Activated CD4-positive, alpha-beta T cell treated with anti-CD3 and anti-CD28 coated beads, Interleukin-2, amount 50 U/mL, for 16 hours (primary cell): ENCODE measurements at places on chromosomes 16 and 17.

- DNase-seq, result no peak
These were observed 5.3 kb downstream of the XYLT1 start for GRCh38 chr16:17465460-17465859.

- no peak for DNase-seq
These were observed 37.5 kb downstream of the LGALS9 start for GRCh38 chr17:27668488-27668823.

DNA sequence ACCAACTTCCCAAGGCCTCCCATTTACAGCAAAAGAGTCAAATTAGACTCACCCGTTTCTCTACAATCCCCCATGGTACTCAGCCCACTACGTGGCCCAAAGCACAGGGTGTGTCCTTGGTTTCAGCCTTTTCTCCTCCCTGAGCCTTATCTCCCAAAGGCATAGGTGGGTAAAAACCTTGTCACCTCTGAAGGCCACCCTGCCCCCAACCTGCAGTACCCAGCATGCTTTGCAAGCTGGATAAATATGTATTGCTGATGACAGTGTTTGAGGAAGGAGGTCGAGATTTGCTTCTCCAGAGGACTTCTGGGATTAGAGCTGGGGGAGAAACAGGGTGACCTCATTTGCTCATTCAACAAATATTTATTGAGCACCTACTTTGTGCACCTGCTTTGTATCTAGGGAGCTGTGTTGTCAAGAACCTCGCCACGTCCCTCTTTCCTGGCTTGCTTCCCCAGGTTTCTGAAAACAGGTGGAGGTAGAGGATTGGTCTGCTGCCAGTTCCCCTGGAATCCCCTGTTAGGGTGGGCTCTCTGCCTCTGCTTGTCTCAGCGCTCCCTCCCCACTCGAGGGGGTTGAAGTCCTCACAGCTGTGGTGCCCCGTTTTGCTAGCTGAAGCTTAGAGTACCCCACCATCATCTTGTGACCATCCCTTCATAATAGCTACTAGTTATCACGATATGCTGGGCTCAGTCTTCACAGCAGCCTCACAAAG lies 3.0 kb downstream of the LASP1 start:
- no peak for DNase-seq

GRCh38 chr16:17325476-17326143 lies 145.2 kb downstream of the XYLT1 start:
- DNase-seq, result no peak

- no peak for DNase-seq
These were observed 176.7 kb downstream of the TMEM132E start for GRCh38 chr17:34755981-34756636.

- DNase-seq, result no peak
These were observed 476.9 kb upstream of the GOT2 start for GRCh38 chr16:59210955-59211541.

GRCh38 chr17:28912281-28912937 lies 9.5 kb upstream of the DHRS13 start:
- no peak for DNase-seq

DNA sequence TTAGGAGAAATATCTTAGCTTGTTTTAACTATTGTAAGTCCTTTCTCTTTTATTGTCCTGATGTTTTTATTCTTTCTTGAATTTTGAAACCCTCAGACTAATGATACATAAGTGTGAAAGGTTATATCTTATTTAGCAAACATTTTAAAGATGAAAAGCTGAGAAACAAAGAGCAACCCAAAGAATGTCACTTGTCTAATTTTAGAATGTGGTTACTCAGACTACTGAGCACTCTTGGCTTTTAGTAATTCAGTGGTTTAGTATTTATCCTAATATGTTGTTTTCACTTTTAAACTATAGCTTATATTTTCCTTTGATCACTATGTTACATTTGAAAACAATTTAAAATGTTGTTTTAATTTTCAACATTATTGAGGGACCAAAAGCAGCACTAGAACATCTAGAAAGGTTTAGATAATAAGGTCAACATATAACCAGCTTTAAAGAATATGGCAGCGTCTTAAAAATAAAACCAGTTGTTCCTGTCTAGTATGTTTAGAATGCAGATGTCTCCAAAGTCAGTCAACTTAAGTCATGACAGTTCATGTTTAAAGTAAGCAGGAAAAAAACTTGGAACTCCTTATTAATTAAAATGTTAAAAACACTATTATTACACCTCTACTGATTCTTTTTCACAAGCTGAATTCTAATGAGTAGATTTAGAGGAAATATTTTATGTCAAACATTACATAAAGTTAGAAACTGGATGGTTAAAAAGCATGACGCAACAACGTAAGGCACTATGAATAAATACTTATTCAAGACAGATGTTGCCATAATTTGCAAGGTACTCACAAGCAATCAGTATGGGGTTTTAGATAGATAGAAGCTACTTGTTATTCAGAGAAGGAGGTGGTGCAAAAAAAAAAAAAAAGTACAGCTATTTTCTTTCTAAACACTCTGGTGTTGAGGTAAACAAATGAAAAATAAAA lies 2.4 kb downstream of the MBTD1 start:
- DNase-seq, result no peak

- DNase-seq, result peak; percentile 54
These were observed 3.5 kb upstream of the RRAD start for GRCh38 chr16:66928702-66929388.

DNA sequence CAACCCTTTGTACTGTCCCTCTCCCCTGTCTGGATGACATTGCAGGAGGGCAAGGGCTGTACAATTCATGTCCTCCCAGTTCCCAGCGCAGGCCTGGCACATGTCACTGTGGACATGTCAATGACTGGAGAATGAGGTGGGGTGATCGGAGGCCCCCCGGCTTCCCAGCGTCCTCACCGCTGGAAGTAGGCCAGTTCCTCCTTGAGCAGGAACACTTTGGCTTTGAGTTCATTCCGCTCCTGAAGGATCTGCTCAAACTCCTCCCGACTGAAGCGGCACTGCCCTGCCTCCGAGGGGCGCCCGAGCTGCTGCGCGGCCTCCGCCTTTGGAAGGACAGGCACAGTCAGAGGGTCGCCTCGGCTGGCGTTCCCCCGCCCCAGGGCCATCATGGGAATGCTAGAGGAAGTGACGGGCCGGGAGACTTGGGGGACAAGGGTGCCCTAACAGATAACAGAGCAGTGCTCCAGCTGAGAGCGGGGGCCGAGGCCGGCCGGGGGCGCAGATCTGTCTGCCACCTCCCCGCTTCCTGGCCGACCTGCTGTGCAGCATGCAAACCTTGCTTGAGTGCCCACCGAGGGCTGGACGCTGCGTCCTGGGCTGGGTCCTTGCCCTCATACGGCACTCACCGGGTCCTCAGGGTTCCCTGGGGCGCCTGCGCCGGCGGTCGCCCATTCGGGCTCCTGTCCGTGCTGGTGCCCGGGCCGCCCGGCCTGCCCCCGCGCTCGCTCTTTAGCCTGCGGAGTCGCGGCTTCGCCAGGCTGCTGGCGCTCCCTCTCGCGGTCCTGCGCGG lies 1.3 kb downstream of the RILP start:
- DNase-seq, result no peak
